ENCODE measurements at places on chromosomes 13 and 19. TPM values are rescaled to one million over a fixed set of nuclear protein-coding genes. Genes with fewer than 3 reads are reported as not detected.

The CCDC169 gene
- 1.2 TPM for total RNA-seq

The CXCL17 gene
- 11.6 TPM for total RNA-seq

The GARIN5A gene
- 1.5 TPM for total RNA-seq

The SGCG gene
- not detected for total RNA-seq

The NCR1 gene
- not detected for total RNA-seq

The CGB8 gene
- 0.37 TPM for total RNA-seq

The CALR3 gene
- total RNA-seq = 0.78 TPM

The CEACAM3 gene
- not detected for total RNA-seq

The CYSLTR2 gene
- not detected for total RNA-seq

The ODAD3 gene
- not detected for total RNA-seq

The RRAS gene
- 33.0 TPM for total RNA-seq

The CEACAM21 gene
- not detected for total RNA-seq

The PNMA8B gene
- total RNA-seq = 0.28 TPM

The ZNF536 gene
- total RNA-seq = not detected

The ACER1 gene
- not detected for total RNA-seq

The ERICH6B gene
- not detected for total RNA-seq

The PCSK4 gene
- total RNA-seq = 0.28 TPM

The ZNF836 gene
- 3.3 TPM for total RNA-seq

The ZNF763 gene
- 0.09 TPM for total RNA-seq

The KLK11 gene
- 68.4 TPM for total RNA-seq

The COMP gene
- not detected for total RNA-seq

The LYPD5 gene
- 3.1 TPM for total RNA-seq

The RFPL4A gene
- total RNA-seq = not detected

The POP4 gene
- 59.5 TPM for total RNA-seq

The TNNT1 gene
- total RNA-seq = 12.3 TPM

The ZNF576 gene
- 12.2 TPM for total RNA-seq

The GPX4 gene
- total RNA-seq = 330 TPM

The KISS1R gene
- total RNA-seq = 0.14 TPM

The LRG1 gene
- 0.56 TPM for total RNA-seq

The TEX26 gene
- not detected for total RNA-seq

The MAMSTR gene
- total RNA-seq = 0.88 TPM

The SAE1 gene
- total RNA-seq = 111 TPM

The NPAS1 gene
- total RNA-seq = 1.7 TPM

The WDR88 gene
- total RNA-seq = not detected

The ZNF653 gene
- total RNA-seq = 3.9 TPM

The CEACAM20 gene
- total RNA-seq = not detected

The BAX gene
- total RNA-seq = 94.5 TPM

The MBD3L3 gene
- not detected for total RNA-seq

The ATP12A gene
- 31.4 TPM for total RNA-seq

The PBX4 gene
- total RNA-seq = 0.35 TPM

The SYMPK gene
- 37.5 TPM for total RNA-seq

The NMRK2 gene
- not detected for total RNA-seq
